ENCODE measurements at places on chromosomes 12 and 14.

GRCh38 chr14:81031488-81031887 is 76.1 kb downstream of the TSHR start:
- DNase-seq: no peak

- DNase-seq: peak; percentile 77
Observed at GRCh38 chr14:76352639-76353281, 23.2 kb upstream of the ESRRB start.

- DNase-seq: no peak
Observed at GRCh38 chr14:20706657-20707355, 18.2 kb downstream of the ANG start.

DNA sequence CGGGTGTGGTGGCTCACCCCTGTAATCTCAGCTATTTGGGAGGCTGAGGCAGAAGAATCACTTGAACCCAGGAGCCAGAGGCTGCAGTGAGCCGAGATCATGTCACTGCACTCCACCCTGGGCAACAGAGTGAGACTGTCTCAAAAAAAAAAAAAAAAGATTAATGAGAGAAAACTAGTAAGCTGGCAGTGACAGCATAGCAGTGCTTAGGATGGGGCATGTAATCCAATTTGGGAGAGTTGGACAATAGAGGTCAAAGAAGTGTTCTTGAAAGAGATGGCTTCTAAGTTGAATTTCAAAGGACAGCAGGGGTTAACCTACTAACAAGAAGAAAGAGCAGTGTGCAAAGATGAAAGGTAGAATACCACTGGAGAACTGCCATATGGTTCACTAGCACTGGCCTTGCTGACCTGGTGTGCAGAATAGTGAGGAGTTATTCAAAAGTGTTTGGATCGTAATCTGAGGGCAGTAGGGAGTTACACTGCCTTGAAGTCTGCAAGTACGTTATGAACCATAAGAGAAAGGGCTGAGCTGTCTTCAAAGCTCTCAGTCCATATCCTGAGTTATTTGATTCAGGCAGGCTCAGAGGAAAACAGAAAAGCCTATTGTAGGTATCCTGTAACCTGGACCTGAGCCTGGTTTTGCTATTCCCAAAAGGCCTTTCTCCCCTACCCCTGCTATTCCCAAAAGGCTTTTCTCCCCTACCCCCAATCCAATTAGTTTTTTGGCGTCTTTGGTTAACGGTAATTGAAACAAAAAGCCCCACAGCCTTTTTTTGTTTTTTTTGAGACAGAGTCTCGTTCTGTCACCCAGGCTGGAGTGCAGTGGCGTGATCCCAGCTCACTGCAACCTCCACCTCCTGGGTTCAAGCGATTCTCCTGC is 3.4 kb downstream of the XPOT start:
- no peak for DNase-seq

DNA sequence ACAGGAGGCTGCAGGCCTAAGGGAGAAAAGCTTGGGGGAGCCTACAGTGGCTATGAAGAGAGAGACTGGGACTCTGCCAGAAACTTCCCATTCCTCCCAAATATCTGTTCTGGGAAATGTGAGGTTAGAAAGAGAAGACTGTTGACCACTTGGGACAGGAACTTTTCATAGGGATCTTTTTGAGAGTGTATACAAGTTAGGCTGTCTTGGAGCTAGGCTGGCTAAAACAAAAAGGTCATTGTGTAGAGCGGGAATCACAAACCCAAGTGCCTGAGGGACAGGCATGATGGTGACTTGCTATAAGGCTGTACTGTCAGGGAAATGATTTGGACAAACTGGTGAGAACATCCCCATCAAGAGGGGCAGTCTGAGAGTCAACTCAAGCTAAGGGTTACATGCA is 175.1 kb downstream of the GRIP1 start:
- no peak for DNase-seq

GRCh38 chr12:52359621-52360061 is 7.6 kb downstream of the KRT85 start:
- DNase-seq: no peak

GRCh38 chr12:20345866-20346265 is 22.5 kb upstream of the PDE3A start:
- DNase-seq: no peak

DNA sequence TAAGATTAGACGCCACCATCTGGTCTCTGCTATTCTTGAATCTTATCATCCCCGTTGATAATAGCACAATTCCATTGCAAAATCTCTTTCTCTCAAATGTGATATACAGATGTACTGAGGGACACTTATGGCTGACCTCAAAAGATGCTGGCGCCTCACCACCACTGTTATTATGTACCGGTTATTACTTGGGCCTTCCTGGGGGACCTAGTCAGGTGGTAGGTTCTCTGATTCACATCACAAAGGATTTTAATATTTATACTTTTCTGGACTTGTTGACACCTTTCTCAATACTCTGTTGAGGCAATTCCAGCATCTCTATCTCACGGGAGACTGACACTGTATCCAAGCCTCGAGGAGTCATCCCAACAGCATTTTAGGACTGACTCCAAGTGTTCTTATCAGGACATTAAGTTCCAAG is 21.3 kb upstream of the FAM234B start:
- DNase-seq: no peak

GRCh38 chr12:90504806-90505205 is 450.2 kb downstream of the CCER1 start:
- no peak for DNase-seq

- no peak for DNase-seq
Observed at GRCh38 chr12:271161-271560, 8.5 kb upstream of the SLC6A13 start.

GRCh38 chr12:64912516-64913255 is 88.2 kb downstream of the TBC1D30 start:
- DNase-seq: no peak

GRCh38 chr12:81465876-81466275 is 293.3 kb downstream of the PPFIA2 start:
- no peak for DNase-seq

- no peak for DNase-seq
Observed at GRCh38 chr14:93054006-93054405, 61.7 kb downstream of the ITPK1 start.
